NCI-H524 treated with DMSO at 0.1 percent for 48 hours (cell line): ENCODE measurements at places on chromosomes 5 and 9.

DNA sequence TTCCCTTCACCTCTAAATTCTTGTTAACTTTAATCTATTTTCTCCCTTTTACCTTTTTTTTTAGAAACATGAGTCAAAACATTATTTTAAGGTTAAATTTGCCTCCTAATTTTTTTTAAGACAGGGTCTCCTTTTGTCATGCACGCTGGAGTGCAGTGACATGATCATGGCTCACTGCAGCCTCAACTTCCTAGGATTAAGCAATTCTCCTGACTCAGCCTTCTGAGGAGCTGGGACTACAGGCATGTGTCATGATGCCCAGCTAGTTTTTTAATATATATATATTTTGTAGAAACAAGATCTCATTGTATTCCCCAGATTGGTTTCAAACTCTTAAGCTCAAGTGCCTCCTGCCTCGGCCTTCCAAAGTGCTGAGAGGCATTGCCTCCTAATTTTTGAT lies 424.7 kb upstream of the FAM174A start:
- DNase-seq, result no peak

GRCh38 chr9:73260506-73260905 lies 108.8 kb downstream of the ANXA1 start:
- DNase-seq, result no peak

- DNase-seq, result no peak
Observed at GRCh38 chr5:1468247-1468612, 23.0 kb upstream of the SLC6A3 start.

GRCh38 chr9:101028346-101029314 lies at the start of gene PLPPR1:
TSS of gene PLPPR1 (plus strand) at chr9:101028727.
- DNase-seq, result peak; percentile 83

GRCh38 chr9:98074115-98074990 lies 17.8 kb downstream of the NANS start:
- no peak for DNase-seq

GRCh38 chr9:125472926-125473701 lies 211.5 kb downstream of the GAPVD1 start:
- no peak for DNase-seq

- no peak for DNase-seq
Observed at GRCh38 chr9:92097997-92098482, 17.2 kb downstream of the SPTLC1 start.

DNA sequence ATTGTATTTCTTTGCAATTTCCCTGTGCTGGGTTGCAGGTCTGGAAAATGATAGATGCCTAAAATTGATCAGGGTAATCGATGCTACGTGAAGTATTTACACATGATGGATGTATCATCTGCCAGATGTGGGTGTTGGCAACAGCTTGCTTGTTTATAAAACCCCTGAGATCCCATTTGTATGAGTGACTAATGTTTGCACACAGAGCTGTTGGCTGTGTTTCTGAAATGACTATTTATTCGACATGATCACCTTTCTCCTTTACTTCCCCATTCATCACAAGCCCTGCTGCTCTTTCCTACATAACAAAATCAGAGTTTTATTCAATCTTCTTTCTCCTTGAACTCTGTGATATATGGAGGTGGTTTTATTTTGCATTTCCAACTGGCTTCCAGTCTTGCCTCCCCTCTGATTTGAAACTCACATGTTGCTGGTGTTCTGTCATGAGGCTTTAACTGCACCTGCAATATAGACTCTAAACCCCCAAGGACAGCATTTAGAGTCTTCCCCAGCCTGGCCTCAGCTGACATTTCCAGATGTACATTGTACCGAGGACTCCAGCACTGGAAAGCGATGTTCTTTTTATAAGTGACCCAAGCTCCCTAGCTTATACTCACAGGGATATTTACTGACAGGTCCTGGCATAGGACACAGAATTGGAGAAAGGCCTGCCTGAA lies 50.7 kb upstream of the SHB start:
- DNase-seq, result no peak

GRCh38 chr9:114385397-114386181 lies 2.2 kb downstream of the AKNA start:
- no peak for DNase-seq

DNA sequence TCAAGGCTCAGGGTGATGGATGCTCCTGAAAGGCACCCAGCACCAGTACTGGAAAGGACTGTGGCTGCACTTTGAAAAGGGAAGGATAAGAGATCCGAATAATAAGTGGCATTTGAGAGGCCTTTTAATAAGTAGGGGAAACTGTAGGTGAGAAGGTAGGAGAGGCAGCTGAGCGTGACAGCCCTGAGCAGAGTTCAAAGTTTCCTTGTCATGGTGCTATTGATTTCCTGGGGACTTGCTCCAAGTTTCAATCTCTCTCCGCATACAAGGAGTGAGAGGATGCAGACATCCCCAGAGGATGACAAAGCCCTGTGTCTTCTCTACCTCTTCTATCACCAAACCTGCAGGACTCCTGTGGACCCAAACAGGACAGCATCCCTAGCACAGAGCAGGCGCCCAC lies 354.5 kb downstream of the SPOCK1 start:
- DNase-seq, result no peak

GRCh38 chr9:132908635-132909034 lies 29.9 kb downstream of the SPACA9 start:
- DNase-seq, result no peak

- DNase-seq, result no peak
Observed at GRCh38 chr5:170634256-170634990, 130.6 kb downstream of the KCNIP1 start.

GRCh38 chr5:60538955-60539866 lies 160.8 kb downstream of the DEPDC1B start:
- no peak for DNase-seq

GRCh38 chr5:132056610-132057497 lies 3.6 kb upstream of the IL3 start:
- DNase-seq, result no peak
